ENCODE measurements at places on chromosomes 2 and 18.
A peak's percentile ranks its signal among the peaks of the same experiment; 100 is the strongest.

DNA sequence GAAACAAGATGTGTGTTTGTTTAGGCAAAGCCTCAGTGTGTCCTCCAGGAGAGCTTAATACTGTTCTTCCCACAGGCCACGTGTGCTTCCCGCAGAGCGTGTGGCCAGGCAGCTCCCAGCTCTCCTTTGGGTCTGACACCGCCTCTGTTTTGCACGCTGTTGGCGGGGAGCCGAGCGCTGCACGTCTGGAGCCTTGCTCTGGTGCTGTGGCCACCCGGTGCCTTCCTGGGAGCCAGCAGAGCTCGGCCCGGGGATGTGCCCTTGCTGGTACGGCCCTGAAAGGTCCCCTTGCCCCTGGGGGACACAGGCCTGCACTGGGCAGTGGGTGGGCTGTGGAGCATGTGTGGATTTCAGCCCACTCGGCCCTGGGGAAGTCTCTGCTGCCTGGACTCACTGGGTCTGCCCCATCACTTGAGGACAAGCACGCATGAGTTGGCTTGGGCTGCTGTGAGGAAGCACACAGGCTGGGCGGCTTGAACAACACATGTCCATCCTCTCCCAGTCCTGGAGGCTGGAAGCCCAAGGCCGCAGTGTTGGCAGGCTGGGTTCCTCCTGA, 160.7 kb upstream of the HDAC4 start:
- DNase-seq = no peak

DNA sequence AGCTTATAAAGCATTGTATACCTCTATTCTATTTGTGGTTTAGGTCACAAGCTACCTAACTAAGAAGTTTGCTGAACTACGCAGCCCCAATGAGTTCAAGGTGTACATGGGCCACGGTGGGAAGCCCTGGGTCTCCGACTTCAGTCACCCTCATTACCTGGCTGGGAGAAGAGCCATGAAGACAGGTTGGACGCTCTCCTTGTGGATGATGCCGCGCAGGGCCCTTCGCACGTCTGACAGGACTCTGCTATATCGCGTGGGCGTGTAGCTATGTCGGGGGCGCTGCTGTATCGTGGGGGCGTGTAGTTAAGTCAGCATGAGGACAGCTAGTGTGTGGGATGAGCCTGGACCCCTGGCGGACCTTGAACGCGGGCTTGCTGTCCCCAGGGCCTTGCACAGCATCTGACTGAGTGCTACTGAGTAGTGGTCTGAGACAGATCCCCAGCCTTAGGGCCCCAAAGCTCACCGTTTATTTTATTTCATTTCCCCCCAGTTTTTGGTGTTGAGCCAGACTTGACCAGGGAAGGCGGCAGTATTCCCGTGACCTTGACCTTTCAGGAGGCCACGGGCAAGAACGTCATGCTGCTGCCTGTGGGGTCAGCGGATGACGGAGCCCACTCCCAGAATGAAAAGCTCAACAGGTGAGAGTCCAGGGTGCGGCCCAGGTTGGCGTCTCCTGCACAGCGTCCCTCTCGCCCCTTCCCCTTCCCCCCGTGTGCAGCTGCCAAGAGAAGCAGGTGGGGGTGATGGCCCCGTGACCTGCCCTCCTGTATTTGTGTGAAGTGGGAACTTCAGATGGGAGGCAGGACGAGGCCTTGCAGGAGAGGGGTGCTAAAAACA, 15.6 kb upstream of the CNDP1 start:
- DNase-seq = no peak

GRCh38 chr18:23871410-23871809, 143.1 kb upstream of the TTC39C start:
- DNase-seq = no peak

GRCh38 chr18:57523171-57523956, 63.1 kb downstream of the FECH start:
- DNase-seq = no peak

- DNase-seq = no peak
Observed at GRCh38 chr2:207331674-207332073, 165.9 kb upstream of the KLF7 start.

DNA sequence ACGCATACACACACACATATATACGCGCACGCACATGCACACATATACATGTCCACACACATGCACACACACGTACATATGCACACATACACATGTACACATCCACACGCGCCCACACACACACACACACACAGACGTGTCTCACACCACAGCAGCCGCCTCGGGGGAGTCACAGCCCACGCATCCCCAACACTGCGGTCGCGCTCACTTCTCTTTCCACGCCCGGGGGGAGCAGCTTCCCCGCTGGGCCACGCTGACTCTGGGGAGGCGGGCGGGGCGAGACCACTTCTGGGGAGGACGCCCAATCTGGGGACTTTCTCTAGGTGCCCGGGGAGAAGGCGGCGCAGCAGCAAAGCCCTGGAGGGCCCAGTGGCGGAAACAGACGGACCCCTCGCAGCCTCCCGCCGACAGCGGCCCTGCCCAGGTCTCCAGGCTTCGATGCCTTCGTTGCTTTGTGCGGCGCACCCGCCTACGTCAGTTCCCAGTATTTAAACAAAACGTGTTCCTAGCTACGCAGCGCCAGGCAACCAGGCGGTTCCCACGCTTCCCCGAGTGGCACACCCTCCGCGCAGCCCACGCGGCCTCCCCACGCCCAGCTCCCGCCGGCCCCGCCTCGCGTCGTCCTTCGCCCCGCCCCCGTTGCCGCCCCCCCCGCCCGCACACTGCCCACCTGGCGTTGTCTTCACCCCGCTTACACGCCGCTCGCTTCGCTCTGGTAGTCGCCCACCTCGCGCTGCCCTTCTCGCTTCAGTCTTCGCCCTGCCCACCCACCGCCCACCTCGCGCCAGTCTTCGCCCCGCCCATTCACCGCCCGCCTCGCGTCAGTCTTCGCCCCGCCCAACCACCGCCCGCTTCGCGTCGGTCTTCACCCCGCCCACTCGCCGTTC, 810 bp upstream of the RBFA start:
- DNase-seq = peak; percentile 68

DNA sequence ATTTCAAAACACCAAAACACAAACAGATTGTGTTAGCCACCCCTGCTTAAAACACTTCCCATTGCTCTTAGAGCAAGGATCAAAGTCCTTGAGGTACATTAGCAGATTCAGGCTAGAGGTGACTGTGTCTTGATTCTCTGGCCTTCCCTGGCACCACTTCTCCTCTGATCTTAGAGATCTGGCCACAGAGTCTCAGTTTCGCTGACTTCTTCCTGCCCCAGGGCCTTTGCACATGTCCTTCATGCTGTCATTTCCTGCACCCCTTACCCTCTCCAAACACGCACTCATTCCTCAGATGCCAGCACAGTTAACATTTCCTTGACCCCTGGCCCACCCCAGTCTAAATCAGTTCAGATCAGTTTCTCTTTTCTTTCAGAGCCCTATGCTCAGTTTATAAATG, 16.9 kb downstream of the CXCR4 start:
- DNase-seq = no peak

- no peak for DNase-seq
Observed at GRCh38 chr2:206361407-206362045, 81.8 kb upstream of the ADAM23 start.

- DNase-seq = no peak
Observed at GRCh38 chr18:50188652-50189051, 6.3 kb downstream of the MYO5B start.

DNA sequence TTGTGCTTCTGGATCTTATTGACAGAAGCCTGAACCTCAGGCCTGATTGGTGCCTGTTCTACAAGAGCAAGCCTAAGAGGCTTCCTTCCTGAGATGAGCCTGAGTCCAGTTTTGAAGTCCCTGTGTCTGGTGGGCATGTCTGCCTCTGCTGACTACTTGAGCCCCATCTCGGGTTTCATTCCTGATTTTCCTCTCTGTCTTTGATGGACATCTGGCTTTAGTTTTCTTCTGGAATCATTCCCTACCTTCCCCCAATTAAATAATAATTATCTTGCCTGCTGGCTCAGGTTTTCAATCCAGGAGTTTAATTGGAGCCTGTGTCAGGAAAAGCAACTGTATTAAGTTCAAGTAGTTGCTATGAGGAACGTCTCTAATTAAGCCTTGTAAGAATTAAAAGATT, 135.5 kb upstream of the MC4R start:
- no peak for DNase-seq

DNA sequence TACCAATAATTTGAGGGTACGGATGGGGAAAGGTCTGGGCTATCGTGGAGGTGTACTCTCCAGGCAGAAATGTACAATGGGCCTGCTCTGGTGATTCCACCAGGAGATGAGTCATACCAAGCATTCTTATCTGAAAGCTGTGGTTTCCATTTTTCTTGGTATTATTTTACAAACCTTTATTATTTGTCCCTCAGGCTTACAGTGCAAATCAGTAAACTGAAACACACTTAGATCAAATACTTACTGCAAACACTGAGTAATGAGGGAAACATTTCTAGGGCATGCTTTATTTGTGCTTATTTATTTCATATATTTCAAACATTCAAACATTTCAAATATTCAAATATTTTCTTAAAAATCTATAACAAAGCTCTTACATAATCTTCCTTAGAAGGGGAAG, 319.8 kb downstream of the RND3 start:
- peak; percentile 56 for DNase-seq

GRCh38 chr2:110677080-110677479, 783 bp downstream of the BUB1 start:
- DNase-seq = no peak

DNA sequence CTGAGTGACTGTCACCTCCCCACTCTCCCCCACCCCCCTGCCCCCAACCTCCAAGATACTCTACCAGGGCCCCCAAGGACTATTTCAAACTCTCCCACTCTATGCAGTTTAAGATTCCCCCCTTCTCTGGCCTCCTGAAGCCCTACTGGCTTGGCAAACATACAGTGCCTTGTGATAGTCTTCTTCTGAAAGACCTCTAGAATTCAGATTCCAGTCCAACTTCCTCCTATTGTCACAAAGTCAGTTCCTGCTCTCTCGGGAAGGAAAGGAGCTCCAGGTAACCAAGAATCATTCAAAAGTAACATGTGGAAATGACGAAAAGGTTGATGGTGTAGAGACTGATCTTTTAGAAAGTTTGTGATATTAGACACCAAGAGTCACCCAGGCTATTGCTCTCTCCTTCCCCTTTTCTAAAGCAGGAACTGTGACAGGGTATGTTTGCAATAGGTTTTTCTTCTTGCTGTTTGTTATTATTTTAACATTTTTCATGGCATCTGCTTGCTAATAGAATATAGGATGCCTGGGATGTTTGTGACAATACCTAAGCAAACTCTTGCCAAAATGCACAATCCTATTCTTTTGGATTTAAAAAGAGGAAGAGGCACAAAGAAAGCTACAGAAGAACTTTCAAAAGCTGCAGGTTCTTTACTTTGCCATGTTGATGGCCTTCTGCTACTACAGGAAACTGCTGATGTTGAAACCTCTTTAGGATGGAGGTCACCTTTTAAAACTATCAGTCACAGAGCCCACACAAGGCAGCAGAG, 93.5 kb upstream of the MGAT4A start:
- no peak for DNase-seq

- DNase-seq = no peak
Observed at GRCh38 chr2:44433895-44434294, 72.1 kb downstream of the CAMKMT start.

DNA sequence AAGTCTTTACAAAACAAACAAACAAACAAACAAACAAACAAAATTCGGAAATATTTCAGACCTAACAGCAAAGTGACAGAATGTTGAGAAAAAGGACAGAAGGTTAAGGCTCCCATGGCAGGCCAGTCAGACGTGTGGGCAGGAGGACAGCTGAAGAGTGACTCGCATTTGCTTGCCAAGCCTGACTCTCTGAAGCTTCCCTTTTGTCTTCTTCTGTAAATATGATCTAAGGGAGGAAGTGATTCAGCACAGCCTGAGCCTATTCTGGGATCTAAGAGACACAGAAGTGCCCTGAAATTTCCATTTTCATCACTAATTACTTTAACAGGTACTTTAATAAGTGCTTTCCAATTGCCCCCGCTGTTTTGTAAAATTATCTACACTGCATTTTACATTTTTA, 134.0 kb upstream of the LYPD1 start:
- DNase-seq = peak; percentile 9

GRCh38 chr2:120344976-120345581, 857 bp upstream of the INHBB start:
- DNase-seq = no peak

DNA sequence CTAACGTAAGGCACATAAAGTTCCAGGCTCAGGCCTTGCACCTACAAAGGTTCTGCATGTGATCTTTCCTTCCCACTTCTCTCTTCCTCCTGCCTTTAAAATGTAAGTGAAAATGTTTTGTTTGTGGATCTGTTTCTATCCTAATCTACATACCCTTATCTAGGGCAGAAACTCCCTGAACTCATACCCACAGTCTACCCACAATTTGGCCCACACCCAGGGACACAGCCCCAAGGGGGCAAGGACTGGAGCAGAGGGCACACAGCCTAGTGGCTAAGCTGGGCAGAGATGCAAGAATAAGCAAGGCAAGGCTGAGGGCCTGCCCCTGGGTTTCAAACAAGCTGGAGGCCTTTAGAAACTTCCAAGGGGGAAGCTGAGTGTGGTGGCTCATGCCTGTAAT, 71.0 kb downstream of the HS1BP3 start:
- no peak for DNase-seq

GRCh38 chr2:10350761-10351160, 48.1 kb downstream of the HPCAL1 start:
- no peak for DNase-seq

DNA sequence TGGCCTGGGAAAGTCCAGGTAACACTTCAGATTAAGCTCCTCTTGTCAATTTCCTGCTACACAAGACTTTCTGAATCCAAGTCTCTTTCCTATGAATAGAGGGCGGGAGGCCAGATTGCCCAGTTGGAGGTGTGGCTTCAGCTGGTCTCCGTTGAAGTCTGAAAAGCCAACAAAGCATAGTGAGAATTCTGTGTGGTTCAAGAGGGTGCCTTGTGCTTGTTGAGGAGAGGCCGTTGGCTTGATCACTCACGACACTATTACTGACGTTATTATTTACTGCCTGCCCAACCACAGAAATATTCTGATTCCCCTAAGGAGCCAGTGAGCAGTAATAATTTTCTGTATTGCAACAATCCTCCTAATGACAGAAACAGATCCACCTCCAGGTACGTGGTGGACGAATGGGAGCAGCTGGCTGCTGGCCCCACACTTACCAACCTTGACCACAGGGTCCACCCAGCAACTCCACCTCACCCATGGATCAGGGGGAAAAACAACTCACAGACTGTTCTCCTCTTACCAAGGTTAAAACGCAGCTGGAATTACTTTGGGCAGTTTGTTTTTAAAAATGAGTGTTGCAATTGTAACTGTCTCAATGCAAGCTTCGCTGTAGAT, 21.9 kb downstream of the NRP2 start:
- DNase-seq = no peak

GRCh38 chr18:9516437-9517064, 41.2 kb downstream of the RALBP1 start:
- peak; percentile 52 for DNase-seq

- no peak for DNase-seq
Observed at GRCh38 chr18:44325903-44326635, 354.6 kb upstream of the SETBP1 start.

GRCh38 chr2:28327956-28328922, 64.4 kb upstream of the FOSL2 start:
- DNase-seq = no peak

DNA sequence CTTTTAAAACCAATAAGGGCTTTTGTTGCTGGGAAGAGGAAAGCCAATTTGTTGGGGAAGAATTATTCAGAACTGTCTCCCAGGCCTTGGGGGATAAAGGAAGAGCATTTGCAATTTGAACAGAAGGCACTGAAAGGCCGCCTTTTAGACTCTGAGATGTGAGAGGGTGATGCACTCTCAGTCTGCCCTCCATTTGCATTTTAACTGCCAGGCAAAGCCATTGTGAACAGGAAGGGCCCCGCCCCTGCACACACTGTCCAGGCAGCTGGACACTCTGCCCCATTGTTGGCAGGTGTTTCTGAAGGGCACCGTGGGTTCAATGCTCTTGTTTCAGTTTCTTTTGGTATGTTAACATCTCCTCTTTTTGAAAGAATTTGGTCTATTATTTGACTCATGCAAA, 169.5 kb upstream of the COPS8 start:
- no peak for DNase-seq
